Epithelial cell of proximal tubule (primary cell): ENCODE measurements at places on chromosomes 16 and 17.

DNA sequence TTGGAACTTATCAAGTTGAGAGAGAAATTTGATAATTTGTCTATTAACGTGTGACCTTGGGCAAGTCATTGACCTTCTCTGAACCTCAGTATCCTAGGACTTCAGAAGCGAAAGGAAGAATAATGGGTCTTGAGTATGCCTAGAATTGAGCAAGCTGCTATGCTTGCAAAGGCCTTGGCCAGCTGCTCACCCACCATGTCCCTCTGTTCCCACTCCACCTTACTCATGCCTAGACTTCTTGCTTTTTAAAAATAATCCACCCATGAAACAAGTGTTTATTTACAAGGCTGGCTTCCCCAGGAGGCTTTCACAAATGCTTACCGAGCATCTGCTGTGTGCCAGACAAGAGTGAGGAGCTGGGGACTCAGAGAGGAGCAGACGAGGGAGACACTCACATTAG is 590.6 kb downstream of the MAF start:
- no peak for DNase-seq

DNA sequence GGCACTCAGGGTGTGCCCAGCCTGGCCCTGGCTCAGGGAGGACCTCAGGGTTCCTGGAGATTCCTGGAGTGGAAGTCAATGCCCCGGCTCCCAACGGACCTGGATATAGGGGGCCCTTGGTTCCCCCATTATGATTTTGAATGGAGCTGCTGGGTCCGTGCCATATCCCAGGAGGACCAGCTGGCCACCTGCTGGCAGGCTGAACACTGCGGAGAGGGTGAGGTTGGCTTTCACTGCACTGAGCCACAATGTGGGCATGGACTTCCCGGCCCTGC is 23.6 kb downstream of the USP6 start:
- no peak for DNase-seq

DNA sequence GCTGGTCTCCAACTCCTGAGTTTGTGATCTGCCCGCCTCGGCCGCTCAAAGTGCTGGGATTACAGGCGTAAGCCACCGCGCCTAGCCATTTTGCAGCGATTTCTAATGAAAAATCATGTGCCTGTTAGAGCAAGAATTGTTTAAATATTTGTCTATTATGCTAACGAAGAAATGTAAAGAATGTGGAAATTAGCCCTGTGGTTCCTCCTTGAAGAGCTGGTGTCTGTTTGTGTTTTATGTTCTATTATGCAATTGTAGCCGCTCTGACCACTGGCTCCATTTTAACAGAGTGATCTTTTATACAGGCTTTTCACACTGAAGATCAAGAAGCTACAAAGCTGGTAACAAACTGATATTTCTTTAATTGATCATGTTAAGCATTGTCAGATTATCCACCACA is 217.3 kb downstream of the USP22 start:
- DNase-seq = no peak

GRCh38 chr17:72004611-72005331 is 116.0 kb upstream of the SOX9 start:
- DNase-seq = no peak

DNA sequence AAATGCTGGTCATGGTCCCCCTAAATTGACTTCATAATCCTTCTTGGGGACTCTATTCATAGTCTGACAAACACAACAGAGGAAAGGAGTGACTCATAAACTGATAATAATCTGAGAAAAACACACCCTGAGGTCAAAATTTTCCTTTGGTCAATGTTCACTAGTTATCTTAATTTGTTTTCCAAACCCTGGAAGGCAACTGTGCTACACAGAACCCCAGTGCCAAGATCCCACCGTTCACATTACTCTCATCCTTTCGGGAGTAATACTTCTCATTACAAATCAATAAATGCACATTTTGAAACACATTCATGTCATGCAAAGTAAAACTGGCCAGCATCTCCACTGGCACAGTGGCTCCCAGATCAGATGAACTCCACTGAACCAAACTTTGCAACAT is 23.2 kb downstream of the COIL start:
- no peak for DNase-seq

GRCh38 chr16:21227866-21228265 is 5.6 kb upstream of the ANKS4B start:
- DNase-seq = no peak
